ENCODE measurements at places on chromosomes 1 and 21.

DNA sequence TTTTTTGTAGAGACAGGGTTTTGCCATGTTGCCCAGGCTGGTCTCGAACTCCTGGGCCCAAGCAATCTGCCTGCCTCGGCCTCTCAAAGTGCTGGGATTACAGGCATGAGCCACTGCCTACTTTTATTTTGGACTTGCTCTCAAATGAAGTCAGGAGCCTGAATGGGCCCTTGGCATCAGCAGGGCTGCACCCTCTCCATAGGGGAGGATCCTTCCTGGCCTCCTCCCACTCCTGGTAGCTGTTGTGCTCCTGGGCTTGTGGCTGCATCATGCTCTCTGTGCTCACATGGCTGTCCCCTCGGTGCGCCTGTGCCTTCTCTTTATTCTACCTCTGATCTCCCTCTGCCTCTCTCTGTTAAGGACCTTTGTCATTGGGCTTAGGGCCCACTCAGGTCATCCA, 46.4 kb upstream of the DISP3 start:
- no peak for DNase-seq

- no peak for DNase-seq
Observed at GRCh38 chr1:160858507-160858906, 4.2 kb downstream of the CD244 start.

DNA sequence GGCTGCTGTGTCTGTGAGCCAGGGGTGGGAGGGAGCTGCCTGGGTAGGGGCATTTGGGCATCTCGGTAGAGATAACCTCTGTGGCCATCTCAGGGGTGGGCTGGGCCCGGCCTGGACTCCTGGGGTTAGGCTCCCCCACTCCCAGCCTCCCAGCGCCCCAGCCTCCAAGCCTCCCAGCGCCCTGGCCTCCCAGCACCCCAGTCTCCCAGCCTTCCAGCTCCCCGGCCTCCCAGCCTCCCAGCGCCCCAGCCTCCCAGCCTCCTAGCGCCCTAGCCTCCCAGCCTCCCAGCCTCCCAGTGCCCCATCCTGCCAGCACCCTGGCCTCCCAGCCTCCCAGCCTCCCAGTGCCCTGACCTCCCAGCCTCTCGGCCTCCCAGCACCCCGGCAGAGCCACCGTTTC, 85.1 kb upstream of the TTC34 start:
- DNase-seq, result no peak

- no peak for DNase-seq
Observed at GRCh38 chr1:78040484-78041089, 5.2 kb upstream of the GIPC2 start.

DNA sequence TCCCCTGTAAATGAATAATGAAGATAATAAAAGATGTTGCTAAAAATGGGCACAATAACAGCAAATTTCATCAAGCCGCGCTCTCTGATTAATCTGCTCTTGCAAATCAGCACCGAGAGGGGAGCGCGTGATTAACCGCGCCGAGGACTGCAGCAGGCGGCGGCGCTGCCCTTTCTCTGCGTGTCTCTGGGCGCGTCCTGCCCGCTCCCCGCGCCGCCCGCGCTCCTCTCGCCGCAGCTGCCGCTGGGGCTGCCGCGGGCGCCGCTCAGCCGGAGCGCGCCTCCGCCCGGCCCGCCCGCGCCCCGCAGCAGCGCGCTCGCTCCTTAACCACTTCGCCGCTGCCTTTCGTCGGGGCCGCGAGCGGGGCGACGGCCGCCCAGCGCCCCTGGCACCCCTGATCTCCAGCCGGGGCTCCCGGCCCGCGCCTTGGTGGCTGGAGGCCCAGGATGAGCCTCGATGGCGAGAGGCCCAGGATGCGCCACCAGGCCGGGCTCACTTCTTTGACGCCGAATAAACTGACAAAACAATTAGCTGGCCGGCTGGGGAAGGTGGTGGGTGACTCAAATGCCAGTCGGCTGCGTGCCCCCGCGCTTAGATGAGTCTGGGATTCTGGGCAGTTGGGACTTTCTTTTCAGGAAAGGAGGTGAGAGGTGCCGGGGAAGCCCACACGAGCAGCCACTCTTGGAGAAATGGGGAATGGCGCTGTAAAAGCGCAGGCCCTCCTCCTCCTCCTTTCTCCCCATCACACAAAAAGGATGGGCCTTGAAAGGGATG, 221.4 kb upstream of the PKN2 start:
- peak; percentile 17 for DNase-seq

GRCh38 chr21:14773777-14774345, 227.7 kb upstream of the SAMSN1 start:
- no peak for DNase-seq

DNA sequence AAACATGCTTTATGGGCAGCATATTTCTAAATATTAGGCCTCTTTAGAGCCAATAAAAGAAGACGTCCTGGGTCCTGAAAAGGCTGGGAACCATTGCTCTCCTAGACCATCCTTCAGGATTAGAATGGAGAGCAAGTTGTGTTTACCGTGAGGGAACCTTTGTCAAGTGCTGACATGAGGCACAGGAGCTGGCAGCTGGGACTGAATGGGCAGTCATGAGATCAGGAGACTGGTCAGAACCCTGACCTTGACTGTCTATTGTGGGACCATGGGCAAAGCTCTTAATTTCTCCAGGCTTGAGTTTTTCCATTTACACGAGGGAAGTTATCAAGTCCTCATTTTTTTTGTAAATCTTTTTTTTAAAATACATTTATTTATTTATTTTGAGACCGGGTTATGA, 5.2 kb downstream of the PFKFB2 start:
- DNase-seq, result no peak

DNA sequence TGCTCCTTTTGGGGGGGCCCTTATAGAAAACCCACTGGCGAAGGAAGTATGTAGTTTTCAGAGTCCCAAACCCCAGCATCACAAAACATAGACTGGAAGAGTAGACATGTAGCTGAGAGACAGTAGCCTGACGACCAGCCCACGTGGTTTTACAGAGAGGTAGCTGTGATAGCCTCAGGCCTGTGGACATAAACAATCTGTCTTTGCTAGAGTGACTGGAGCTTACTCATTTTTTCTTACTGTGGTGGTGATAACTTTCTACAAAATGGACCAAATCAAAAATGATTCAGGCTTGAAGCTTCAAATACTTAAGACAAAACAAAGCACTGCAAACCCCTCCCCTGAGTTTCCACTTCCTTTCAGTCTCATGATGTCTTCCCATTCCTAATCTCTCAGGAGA, 497.0 kb downstream of the RWDD3 start:
- DNase-seq, result no peak

GRCh38 chr1:229752679-229753078, 126.6 kb downstream of the URB2 start:
- no peak for DNase-seq

DNA sequence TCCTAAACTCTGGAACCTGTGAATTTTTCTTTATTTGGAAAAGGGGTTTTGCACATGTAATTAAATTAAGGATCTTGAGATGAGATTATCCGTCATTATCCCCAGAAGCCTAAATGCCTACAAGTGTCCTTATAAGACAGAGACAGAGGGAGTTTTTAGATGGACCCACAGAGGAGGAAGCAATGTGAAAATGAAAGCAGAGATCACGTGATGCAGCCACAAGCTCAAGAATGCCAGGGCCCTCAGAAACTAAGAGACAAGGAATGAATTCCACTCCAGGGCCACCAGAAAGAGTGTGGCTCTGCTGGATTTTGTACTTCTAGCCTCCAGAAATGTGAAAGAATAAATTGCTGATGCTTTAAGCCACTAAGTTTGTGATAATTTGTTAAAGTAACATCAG, 183.6 kb upstream of the UBE2U start:
- DNase-seq, result peak; percentile 69

DNA sequence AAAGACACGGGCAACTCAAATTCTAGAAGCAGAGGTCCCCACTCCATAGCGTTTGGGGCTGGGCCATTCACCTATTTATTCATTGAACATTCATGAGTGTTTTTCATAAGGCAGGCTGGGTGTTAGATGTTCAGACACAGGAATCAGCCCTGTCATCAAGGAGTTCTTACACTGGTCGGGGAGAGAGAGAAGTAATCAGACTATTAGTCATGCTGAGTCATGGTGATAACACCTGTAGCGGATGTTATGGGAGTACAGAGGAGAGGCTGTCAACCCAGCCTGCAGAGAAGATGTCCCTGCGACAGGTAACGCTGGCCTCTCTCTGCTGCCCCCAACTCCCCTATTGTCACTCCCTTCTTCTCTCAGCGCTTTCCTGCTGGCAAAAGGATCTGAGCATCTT, 17.2 kb downstream of the LY9 start:
- DNase-seq, result no peak

DNA sequence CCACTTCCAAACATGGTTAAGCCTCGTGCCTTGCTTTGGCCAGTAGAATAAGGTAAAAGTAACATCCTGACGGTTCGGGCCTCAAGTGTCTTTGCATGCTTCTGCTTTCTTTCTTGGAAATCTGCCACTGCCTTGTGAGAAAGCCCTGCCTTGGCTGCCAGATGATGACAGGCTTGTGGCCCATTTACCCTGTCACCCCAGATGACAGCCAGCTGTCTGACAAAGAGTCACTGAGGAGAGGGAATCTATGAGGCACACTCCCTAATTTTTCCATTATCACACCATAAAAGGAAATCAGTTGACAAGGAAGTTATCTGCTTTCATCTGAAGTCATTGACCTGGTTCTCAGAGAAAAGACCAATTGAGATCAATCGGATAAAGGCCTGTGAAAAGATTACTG, 199.8 kb downstream of the USH2A start:
- peak; percentile 3 for DNase-seq

DNA sequence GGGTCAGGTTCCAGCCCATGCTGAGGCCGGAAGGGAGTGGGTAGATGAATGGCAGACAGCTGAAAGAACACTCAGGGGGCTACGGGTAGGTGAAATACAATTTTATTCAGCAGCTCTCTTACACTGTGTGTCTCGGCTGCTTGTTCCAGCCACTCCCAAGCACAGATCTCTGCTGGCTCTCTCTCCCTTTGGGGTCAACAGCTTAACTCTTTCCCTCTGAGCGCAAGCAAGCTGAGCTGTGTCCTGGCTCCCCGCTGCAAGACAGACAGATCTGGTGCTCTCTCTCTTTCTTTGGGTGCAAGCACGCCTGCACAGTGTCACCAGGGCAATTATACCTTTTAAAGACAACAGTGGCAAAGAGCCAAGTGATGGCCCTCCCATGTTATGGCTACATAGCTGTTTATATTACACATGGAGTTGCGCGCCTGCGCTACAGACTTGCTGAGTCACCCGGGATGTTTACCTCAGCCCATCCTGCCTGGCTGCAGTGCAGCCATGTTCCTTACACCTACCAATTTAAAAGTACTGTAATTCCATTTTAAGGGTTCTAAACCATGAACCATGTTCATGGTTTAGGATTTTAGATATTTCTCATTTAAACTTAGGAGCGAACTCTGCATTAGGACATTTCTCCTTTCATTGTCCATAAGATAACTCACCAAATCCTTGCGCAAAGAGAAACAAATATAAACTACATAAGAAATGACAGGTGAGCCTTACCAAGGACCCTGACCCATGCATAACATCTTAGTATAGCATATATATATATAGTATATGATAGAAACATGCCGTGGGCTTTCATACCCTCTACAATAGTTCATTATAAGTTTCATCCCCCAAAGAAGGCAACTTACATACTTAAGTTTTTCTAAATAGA, 396.5 kb downstream of the SMYD3 start:
- DNase-seq, result peak; percentile 78

DNA sequence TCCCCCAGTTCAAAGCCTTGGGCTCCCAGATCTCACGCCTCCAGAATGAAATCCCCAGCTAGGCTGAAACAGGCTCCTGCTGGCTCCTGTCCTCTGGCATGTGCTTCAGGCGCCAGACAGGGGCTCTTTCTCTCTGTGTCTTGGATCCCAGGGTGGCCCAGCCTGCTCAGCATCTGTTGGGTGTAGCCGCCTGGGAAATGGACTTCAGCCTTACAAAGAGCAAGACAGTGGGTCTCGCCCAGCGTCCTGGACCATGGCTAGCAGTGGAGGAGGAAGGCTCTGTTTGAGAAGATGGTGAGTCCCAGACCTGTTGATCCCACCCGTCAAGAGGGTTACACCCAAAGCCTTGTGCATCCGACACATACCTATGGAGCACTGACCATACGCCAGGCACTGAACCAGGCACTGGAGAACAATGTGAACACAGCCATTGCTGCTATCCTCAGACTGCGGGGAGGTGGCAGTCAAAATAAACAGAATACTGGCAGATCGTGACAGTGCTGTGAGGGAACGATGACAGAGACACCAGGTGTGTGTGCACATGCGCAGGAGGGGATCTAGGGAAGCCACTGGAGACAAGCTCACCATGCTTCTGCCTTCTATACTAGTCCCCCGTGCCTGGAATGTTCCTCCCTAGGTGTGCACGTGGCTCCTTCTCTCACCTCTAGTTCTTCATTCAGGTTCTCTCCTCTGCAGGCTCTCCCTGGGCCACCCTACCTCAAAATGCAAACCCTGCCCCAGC, 93.0 kb upstream of the GCLM start:
- DNase-seq, result no peak

DNA sequence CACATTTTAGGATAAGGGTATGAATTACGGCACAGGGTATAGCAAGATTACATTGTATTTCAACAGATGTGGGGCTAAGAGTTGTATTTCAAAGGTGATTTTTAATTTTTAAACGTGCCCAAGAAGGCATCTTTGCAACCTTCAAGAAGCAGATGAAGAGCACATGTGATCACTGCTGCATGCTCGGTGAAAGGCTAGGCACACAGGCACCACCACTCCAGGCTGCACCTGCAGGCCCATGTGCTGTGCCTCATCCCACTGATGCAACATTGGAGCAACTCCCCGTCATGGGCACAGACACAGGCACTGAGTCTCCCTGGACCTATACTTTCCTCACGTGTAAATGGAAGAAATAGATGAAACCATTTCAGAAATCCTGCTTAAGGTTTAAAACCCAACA, 23.5 kb downstream of the UBE2G2 start:
- no peak for DNase-seq
